ENCODE measurements at places on chromosomes 7 and 10.

- DNase-seq: no peak
These were observed 29.4 kb downstream of the LUC7L2 start for GRCh38 chr7:139389091-139389490.

GRCh38 chr7:158657189-158657746 is 47.3 kb downstream of the NCAPG2 start:
- no peak for DNase-seq

DNA sequence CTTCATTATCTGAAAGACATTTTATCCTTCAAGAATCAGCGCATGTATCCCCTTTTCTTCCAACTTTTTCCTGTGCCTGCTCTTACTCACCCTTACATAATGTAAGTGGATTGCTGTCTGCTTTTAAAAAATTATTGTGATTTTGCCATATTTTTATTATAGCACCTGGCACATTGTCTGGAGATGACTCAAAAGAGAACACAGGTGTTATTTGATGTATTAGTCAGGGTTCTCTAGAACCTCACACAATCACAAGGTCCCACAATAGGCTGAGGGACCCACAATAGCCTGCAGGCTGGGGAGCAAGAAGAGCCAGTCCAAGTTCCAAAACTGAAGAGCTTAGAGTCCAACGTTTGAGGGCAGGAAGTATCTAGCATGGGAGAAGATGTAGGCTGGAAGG is 390.0 kb downstream of the EXOC4 start:
- no peak for DNase-seq

DNA sequence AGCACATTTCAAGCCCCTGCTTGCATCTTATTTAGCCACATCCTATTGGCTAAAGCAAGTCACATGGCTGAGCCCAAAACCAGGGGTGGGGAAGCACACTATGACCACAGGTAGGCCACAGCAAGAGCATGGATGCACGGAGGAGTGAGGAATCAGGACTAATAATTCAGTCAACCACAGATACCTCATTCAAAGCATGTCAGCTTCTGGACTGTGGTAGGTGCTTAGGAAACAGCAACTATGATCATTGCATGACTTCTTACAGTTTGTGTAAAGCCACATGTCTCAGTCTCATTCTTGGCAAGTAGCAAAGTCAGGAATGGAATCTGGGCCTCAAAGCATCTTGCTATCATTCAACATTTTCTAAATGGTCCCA is 79.0 kb upstream of the EMX2 start:
- DNase-seq: no peak

- DNase-seq: peak; percentile 18
These were observed 31.7 kb upstream of the ELMO1 start for GRCh38 chr7:37480041-37481031.

- no peak for DNase-seq
These were observed 11.4 kb upstream of the REPIN1 start for GRCh38 chr7:150357270-150357669.

- no peak for DNase-seq
These were observed 108.6 kb upstream of the GPR26 start for GRCh38 chr10:123557366-123558108.

GRCh38 chr10:115417585-115418265 is 324.6 kb downstream of the ATRNL1 start:
- DNase-seq: peak; percentile 61

- DNase-seq: no peak
These were observed 44.7 kb downstream of the THNSL1 start for GRCh38 chr10:25061125-25061524.

DNA sequence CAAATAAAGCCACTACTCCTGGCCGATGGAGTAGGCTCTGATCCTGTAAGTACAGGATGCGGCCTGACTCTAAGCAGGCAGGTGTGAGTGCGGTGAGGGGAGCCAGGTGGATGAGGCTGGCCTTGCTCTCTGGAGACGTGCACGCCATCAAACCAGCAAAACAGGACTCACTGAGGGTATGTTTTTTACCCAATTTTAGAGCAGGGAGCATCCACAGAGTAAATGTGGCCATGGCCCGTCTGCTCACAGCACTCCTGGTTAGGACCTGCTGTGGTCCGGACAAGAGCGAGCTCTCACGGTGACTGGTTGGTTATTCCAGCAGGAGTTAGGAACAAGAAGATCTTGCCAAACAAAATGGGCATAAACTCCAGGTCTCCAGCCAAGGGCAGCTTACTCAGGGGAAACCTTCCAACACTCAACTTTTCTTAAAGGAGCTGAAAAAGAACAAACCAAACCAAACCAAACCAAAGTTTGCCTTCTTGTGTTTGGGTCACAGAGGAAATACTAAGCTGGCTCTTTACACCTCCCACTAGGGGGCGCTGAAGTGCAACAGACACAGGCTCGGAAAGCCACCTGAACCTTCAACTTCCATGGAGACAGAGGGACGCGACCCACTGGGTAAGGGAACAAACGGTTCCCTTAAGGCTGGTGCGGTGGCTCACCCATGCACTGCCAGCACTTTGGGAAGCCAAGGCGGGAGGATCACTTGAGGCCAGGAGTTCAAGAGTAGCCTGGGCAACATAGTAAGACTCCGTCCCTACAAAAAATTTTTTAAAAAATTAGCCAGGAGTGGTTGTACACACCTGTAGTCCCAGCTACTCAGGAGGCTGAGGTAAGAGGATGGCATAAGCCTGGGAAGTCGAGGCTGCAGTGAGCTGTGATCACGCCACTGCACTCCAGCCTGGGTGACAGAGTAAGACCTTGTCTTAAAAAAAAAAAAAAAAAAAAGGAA is 122.4 kb downstream of the CLEC2L start:
- DNase-seq: peak; percentile 84

- DNase-seq: no peak
These were observed 106.6 kb upstream of the CELF2 start for GRCh38 chr10:10911035-10911434.

DNA sequence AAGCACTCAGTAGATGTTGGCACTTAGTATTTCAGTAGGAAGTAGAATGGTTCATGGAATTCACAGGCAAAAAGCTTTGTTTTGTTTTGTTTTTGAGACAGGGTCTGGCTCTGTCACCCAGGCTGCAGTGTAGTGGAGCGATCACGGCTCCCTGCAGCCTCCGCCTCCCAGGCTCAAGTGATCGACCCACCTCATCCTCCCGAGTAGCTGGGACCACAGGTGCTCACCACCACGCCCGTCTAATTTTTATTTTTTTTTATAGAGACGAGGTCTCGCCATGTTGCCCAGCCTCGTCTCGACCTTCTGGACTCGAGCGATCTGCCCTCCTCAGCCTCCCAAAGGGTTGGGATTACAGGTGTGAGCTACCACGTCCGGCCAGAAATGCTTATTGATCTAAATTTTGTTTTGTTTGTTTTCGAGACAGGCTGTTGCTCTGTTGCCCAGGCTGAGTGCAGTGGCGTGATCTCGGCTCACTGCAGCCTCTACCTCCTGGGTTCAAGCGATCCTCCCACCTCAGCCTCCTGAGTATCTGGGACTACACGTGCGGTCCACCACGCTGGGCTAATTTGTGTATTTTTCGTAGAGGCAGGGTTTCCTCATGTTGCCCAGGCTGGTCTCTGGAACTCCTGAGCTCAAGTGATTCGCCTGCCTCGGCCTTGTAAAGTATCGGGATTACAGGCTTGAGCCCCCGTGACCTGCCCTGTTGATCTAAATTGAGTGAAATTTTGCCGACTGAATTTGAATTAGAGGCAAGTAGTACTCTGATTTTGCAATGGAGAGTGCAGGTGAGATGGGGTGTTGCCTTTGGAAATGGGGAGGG is 1.7 kb downstream of the GLRX3 start:
- no peak for DNase-seq

DNA sequence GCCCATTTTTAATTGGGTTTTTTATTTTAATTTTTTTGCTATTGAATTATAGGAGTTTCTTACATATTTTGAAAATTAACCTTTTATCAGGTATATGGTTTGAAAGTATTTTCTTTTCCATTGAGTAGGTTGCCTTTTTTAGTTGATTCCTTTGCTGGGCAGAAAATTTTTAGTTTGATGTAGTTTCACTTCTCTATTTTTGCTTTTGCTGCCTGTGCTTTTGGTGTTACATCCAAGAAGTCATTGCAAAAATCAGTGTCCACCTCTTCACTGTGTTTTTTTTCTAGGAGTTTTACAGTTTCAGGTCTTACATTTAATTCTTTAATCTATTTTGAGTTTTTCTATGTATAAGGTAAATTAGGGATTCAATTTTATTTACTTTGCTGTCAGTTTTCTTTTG is 129.8 kb upstream of the FERD3L start:
- no peak for DNase-seq

DNA sequence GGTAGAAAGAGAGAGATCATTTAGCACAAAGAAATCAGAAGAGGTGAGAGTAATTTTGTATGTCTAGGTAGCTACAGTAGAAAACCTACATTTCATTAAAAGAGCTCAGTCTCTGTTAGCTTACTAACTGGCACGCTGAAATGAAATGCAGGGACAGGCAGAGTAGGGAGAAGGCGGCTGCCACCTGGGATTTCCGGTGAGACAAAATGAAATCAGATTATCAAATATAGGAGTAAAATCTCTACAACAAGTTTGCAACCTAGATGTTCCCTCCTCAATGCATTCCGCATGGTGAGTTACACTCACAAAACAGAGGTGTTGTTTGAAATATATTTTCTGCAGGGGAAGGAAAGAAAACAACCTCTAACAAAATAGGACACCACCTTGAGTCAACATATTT is 55.9 kb downstream of the VOPP1 start:
- DNase-seq: no peak

DNA sequence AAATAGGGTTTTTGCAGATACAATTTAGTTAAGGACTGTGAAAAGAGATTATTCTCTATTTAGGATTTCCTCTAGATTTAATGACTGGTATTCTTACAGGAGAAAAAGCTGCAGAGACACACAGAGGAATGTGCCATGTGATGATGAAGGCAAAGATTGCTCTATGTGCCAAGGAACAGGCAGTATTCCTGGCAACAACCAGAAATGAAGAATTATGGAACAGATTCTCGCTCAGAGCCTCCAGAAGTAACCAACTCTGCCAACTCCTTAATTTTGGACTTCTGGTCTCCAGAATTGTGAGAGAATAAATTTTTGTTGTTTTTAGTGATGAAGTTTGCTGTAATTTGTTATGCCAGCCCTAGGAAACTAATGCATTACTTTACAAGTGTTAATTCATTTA is 307.6 kb upstream of the SEMA3A start:
- no peak for DNase-seq

DNA sequence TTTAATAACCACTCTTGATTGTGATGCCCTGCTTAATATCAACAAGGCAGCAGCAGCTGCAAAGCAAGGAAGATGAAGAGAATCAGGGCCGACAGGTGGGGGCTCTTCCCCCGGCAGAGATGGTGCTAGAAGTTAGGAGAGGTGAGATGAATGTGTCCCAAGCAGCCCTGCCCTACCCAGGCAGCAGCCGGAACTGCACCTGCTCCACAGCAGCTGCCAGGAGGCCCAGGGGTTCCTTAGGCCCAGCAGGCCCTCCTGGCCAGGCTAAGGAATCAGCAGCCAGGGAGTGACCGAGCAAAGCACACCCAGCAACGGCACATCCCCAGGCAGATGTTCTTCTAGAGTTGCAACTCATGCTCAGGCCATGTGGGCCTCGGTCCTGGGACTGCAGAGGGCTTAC is 17.9 kb downstream of the AFAP1L2 start:
- no peak for DNase-seq

DNA sequence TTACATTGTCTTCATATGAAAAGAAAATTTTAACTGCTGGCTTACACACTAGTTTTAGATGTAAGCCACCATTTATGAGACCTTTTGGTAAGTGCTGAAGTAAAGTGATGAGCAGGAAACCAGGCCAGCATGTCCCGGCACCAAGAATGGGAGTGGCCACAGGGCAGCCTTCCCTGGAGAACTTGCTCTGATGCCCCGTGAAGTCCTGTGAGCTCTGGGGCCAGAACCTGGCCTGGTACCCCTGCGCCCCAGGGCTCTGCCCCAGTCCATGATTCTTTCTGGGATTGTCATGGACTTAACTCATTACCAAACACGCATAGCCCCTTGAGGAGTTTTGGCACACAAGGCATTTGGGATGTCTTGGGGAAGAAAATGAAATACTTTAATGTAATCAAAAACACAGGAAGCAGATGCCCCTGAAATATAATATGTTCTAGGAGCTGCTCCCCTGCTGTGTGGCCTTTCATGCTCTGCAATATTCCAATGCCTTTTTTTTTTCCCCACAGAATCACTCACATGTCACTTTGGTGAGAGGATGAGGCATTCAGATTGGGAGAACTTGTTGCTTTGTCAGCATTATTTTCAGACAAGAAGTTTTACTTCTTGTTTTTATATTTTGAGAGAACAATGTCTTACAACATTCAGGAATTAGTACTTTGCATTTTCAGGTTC is 53.1 kb upstream of the CXCL12 start:
- no peak for DNase-seq

- DNase-seq: no peak
These were observed 30.6 kb downstream of the HYCC1 start for GRCh38 chr7:22983257-22983855.

DNA sequence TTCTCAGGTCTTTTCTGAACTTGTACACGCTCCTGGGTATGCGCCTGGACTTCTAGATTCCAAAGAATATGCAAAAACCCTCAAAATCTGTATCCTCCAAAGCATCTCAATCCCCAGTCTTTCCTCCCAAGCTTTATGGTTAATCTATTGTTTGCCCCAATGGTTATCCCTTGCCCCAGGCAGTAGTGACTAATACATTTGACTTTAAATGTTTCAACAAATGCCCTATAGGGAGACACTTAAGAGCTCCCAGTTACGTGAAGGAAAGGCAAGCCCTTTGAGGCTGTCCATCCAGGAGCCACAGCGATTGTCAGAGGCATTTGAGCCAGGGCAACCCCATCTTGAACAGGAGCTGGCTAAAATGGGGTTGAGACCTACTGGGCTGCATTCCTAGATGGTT is 12.7 kb upstream of the FOXL3 start:
- no peak for DNase-seq

- peak; percentile 68 for DNase-seq
These were observed 146.6 kb upstream of the RNF32 start for GRCh38 chr7:156493942-156494341.

- peak; percentile 66 for DNase-seq
These were observed 293.0 kb upstream of the IMMP2L start for GRCh38 chr7:111855161-111855841.

All from kidney tubule cell (primary cell).